ENCODE measurements at places on chromosomes 16 and 17.

DNA sequence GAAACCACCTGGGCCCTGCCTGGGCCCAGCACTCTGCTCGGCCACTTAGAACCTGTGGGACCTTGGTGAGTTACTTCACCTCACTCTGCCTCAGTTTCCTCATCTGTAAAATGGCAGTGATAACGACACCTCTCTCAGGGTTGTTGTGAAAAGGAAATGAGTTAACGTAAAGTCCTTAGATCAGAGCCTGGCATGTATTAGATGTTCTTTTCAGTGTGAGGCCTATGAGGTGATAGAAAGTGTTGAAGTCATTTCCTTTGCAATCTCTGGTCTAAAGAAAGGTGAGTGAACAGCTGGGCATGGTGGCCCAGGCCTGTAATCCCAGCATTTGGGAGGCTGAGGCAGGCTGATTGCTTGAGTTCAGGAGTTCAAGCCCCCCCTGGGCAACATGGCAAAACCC, 51.7 kb upstream of the LGALS9 start:
- no peak for DNase-seq

DNA sequence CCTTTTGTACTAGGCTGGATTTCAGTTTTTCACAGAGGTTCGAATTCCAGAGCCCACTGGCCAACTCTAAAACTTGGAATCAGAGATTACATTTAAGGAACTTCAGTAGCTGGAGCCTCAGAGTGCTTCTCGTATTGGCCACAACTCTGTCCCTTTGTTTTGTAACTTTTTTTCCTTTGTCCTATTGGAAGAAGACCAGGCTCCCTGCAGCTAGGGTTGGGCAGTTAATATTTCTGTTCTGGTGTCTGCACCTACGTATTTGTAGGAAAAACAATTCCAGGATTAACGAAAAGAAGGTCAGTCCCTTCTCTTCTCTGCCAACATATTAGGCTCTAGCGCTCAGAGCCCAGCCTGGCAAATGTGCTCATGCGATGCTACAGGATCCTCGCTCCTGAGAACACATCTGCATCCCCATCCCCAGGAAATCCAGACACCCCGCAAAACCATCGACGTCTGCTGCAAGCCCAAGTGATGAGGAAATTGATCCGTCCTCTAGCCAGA, 1.9 kb downstream of the CDH11 start:
- DNase-seq = no peak

GRCh38 chr17:27579897-27580321, 51.1 kb upstream of the LGALS9 start:
- no peak for DNase-seq

DNA sequence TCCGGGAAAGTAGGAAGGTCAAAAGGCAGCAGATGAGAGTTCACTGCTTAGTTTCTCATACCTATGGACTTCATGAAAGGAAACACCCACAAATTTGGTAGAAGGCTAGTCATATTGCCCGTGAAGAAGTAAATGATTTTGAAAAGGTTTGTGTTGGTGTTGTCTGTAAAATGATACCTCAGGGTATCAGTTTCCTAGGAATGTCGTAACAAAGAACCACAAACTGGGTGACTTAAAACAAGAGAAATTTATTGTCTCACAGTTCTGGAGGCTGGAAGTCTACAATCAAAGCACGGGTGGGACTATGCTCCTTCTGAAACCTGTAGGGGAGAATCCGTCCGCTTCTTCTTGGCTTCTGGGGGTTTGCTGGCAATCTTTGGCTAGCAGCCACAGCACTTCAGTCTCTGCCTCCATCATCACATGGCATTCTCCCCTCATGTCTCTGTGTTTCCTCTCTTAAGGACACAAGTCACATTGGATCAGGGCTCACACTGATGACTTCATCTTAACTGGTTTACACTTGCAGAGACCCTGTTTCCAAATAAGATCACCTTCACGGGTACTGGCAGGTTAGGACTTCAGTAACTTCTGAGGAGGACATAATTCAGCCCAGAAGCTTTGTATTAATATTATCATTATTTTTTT, 2.0 kb upstream of the NAE1 start:
- DNase-seq = peak; percentile 74

GRCh38 chr16:175011-175949, 1.2 kb upstream of the HBA1 start:
- no peak for DNase-seq

- no peak for DNase-seq
Measured at GRCh38 chr17:8927395-8927794, 38.1 kb downstream of the PIK3R5 start.

DNA sequence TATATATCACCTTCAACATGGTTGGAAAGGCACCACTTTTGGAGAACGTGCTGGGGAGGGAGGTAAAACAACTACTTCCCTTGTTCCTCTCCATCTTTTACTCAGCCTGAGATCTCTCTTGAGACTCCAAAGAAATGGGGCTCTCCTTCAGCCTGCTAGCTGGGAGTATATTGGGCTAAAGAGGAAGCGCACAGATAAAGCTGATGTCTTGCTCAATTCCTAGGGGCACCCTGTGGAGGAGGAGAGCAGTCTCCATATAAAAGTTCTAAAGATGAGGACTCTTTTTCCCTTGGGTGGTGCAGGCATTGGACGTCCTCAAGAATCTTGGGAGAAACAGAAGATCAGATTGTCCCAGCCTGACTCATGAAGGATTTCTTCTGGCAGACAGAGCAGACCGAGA, 4.6 kb upstream of the ETV4 start:
- no peak for DNase-seq

DNA sequence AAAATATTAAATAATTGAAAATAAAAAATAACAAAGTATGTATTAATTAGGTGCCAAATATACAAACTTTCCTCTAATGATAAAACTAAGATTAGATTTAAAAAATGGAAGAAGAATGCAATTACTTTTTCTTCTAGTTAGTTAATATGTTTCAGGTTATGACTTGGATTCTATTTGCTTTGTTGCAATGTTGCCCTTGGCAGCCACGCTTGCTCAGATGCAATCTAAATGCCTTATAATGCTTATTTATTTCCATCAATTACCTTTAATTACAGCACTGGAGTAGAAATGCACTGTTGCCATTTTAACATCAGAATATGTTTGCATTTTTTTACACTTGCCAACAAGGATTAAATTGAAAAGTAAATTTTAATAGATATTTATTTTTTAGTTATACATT, 263.9 kb downstream of the CNTNAP4 start:
- DNase-seq = no peak

GRCh38 chr17:75909051-75909811, 4.5 kb upstream of the MRPL38 start:
- DNase-seq = no peak

- DNase-seq = peak; percentile 99
Measured at GRCh38 chr16:69073181-69073702, 32.2 kb upstream of the HAS3 start.

DNA sequence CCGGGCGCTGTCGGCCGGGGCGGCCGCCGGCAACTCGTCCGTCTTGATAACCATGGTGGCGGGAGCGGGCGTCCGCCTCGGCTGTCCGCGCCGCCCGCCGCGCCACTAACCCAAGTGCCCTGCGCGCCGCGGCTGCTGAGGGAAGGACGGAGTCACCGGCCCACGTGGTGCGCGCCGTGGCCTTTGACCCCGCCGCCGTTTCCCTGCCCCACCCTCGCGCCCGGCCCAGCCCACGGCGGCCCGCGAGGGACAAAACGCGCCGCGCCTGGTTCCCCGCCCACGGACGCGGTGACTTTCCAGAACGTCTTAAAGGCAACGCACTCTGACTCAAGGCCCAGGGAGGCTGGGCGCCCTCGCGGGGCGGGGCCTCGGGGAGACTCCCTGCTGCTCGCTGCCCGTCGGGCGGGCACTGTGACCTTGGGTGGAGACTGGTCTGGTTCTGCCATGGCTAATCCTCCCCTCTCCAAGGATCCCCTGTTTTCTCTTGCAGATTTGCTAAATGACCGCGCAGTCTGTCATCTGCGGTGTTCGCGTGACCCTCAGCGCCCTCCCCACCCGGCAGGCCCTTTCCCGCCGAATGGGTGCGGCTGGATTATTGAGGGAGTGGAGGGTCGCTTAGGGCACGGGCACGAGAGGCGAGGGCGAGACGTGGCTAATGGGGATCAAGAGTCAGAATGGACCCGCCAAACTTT, at the start of gene CLUH:
TSS of gene CLUH (minus strand) at position 157 of the 692 bp plus-strand sequence. CDS start at position 54, 103 bp downstream.
- peak; percentile 86 for DNase-seq

DNA sequence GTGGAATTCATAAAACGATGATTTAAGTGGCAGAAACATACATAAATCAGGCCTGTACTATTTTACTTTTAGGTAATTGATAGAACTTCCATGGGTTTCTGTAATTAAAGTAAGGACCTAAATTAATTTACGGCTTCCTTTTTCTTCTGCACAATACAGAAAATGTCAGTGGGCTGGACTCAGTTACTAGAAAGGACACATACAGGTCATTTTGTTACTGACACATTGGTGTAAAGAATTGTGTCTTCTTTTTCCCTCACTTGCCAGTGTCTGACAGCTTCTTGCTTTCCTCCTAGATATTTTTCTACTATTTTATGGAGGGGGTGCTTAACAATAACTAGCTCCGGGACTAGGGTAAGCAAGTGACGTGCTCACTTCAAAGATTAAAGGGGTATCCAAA, 304.8 kb downstream of the RBFOX1 start:
- DNase-seq = no peak

GRCh38 chr17:7711051-7711755, 6.2 kb downstream of the EFNB3 start:
- no peak for DNase-seq

DNA sequence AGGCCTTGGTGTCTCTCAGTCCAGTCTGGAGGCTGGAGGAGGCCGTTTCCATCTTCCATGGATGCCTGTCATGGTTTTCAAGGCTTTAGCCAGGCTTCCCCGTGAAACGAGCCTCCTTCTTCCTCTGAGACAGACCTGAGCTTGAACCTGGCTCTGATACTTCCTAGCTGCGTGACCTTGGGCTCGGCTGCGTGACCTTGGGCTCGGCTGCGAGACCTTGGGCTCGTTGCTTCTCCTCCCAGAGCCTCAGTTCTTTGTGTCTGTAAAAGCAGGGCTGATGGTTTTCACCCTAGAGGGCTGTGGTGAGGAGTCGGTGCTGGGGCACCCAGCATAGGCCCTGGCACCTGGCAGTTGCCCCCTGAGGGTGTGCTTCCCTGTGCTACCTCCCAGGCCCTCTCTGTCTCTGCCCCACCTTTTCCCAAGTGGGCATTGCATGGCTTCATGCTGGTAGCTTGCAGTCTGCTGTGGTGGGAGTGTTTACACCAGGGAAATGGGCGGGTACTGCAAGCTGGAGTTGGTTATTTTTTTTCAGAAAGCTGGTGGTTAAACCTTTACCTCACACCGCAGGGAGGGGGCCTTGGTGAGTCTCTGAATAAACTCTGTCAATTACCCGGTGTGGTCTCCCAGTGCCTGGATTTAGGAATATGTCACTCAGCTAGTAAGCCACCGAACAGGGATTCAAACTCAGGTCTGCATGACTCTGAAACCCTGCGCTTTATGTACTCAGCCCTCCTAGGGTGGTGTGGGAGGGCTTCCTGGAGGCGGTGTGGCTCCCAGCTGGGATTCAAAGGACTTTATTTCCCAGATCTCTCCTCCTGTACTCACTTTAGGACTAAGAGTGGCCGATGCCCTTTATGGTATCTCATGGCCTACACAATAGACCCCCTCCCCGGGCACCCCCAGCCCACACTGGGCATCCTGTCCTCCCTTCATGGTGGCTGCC, 129.0 kb upstream of the CIBAR2 start:
- DNase-seq = no peak

GRCh38 chr17:36773039-36773438, 164.2 kb upstream of the LHX1 start:
- DNase-seq = no peak

DNA sequence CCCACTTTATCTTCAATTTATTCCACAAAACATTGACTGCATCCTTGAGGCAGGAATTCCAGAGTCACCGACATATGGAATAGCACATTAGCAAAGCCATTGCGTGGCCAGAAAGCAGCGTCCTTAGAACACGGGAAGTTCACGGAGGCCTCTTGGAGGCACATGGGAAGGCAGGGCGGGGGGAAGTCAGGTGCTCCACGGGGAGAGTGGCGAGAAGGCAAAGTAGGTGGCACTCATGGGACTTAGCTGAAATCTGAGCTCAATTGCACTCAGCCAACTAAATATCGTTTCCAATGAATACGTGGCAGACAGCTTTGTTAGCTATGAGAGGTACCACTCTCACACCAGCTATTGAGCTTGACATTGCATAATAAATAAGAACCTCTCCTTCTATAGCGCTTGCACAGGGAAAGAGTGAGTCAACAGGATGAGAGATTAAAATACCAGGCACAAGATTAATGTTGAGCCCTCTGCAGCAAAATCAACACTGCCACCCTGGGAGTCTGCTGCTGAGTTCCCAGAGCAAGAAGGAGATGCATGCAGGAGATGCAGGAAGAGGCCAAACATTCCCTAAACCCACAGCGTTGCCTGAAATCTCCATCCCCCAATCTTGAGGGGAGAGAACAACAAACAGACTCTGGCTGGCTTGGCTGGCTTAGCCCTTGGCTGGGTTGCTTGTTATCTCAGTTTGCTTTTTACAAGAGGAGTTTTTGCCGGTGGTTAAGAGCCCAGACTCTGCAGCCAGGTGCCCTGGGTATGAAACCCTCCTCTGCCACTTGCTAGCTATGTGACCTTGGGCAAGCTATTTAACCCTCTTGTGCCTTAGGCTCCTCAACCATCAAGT, 28.8 kb downstream of the ABCC12 start:
- peak; percentile 92 for DNase-seq

DNA sequence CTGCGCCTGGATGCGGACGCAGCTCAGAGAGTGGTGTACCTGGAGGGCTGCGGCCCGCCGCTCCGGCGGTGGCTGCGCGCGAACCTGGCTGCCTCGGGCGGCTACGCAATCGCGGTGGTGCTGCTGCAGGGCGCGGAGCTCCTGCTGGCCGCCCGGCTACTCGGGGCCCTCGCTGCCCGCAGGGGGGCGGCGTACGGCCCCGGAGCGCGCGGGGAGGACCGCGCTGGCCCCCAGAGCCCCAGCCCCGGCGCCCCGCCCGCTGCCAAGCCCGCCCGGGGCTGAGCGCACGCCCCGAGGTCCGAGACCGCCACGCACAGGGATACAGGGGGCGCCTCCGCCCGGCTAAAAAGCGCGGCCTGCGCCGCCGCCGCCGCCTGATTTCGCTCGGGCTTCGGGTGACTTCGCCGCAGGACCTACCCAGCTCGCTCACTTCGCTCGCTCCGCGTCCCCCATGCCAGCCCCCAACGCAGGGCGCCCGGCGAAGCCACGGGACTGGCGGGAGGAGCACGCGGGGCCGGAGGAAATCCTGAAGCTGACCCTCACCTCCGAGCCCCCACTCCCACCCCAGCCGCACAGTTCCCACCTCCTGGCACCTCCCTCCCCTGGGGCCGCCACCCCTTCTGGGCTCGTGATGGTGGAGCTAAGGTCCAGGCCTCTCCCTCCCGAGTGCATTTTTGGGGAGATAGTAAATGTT, 8.2 kb downstream of the PDE6G start:
- DNase-seq = no peak

DNA sequence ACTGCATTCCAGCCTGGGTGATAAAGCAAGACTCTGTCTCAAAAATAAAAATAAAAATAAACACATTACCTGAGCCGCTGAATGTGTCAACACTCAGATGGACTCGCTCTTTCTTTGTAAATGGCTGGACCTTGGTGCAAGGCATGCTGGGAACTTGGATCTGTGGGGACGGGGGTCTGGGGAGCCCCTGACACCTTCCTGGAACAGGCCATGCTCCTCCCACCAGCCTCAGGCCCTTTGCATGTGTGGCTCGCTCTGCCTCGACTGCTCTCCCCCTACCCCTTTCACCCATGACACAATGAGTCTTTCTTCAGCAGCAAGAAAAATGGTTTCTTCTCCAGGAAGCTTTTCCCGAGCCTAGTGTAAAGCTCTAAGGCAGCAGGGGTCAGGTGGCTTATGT, 94.0 kb upstream of the CDH5 start:
- DNase-seq = no peak

- no peak for DNase-seq
Measured at GRCh38 chr17:18187226-18187625, 3.6 kb downstream of the ALKBH5 start.

- DNase-seq = no peak
Measured at GRCh38 chr16:74304835-74305176, 8.2 kb downstream of the PSMD7 start.

All from bronchial epithelial cell (primary cell).